ENCODE measurements at places on chromosomes 4 and X. TPM values are rescaled to one million over a fixed set of nuclear protein-coding genes. Genes with fewer than 3 reads are reported as not detected.
A peak's percentile ranks its signal among the peaks of the same experiment; 100 is the strongest.

MAPK10 gene
- total RNA-seq, result 3.2 TPM

RAI2 gene
- total RNA-seq, result 6.7 TPM

SSX4 gene
- total RNA-seq, result not detected

ADH1A gene
- total RNA-seq, result not detected

FAM241A gene
- total RNA-seq, result 4.0 TPM

UGT2A1 gene
- total RNA-seq, result 0.52 TPM

MID2 gene
- total RNA-seq, result 50.7 TPM

ABCB7 gene
- total RNA-seq, result 24.0 TPM

- DNase-seq, result peak; percentile 13
Observed at GRCh38 chrX:118251271-118251670, 94.6 kb upstream of the WDR44 start.

DNA sequence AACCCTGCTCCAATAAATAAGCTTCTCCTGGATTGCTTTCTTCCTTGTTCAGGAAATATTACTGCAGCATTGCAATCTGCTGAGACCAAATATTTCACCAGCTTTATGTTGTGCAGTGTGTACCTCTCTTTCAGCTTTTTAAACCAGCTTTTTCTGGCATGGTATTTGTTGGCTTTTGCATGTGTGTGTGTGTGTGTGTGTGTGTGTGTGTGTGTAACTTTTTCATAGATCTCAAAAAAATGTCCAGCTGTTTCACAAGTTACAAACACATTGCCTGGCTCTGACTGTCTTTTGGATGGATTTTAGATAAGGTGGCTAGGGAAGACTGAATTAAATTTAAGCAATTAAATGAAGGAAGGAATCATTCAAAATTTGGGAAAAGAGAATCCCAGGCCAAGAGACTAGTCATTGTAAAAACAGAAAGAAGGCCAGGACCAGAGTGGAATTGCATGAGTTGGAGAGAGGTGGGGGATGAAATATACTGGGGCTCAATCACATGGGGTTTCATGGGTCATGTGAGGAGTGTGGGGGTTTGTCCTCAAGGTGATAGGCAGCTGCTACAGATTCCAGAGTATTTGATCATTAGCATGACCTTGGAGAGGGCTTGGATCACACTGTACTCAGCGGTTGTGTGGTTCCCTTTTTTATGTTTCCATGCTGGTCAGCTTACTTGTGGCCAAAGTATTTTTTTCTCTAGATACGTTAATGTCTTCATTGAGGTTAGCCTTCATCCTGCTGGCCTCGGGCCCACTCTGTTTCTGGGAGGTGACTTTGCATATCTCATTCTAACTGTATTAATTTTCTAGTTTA, 357.7 kb upstream of the BOD1L1 start:
- no peak for DNase-seq

- DNase-seq, result no peak
Observed at GRCh38 chr4:155032521-155033229, 175.8 kb upstream of the NPY2R start.

DNA sequence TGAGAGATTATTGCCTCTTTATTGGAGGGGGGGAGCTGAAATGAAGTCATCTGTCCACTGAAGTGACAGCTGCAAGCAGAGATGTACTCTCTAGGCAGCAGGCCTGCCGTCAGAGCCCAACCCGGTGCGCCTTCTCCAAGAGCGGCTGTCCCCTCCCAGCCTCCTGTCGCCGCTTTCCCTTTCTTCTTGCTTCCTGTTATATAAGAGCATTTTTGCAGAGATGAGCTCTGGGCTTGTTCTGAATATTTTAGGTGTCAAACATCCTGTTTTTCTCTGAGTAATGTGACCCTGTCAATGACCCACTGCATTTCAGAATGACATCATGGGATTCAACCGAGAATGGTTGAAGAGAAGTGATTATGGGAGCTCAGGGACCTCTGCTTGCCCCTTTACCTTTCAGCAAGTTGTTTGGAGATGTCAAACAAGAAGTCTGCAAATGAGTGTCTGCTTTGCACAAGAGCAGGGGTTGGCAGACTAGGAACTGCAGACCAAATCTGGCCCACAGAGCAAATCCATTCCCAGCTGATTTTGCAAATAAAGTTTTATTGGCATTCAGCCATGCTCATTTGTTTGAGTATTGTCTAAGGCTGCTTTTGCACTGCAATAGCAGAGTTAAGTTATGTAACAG, 79.9 kb downstream of the SLC9A6 start:
- DNase-seq, result peak; percentile 86

DNA sequence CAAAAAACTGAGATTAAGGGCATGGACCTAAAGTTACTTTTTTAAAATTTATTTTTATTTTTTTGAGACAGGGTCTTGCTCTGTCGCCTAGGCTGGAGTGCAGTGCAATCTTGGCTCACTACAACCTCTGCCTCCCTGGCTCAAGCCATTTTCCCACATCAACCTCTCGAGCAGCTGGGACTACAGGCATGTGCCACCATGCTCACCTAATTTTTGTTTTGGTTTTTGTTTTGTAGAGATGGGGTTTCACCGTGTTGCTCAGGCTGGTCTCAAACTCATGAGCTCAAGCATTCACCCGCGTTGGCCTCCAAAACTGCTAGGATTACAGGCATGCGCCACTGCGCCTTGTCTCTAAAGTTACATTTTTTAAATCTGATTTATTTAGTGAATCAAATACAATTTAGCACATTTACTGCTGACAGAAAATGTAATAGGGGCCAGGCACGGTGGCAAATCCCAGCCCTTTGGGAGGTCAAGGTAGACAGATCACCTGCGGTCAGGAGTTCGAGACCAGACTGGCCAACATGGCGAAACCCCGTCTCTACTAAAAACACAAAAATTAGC, 38.3 kb downstream of the GUCY1A1 start:
- no peak for DNase-seq

GRCh38 chr4:76665153-76665552, 230.1 kb downstream of the SHROOM3 start:
- peak; percentile 32 for DNase-seq

DNA sequence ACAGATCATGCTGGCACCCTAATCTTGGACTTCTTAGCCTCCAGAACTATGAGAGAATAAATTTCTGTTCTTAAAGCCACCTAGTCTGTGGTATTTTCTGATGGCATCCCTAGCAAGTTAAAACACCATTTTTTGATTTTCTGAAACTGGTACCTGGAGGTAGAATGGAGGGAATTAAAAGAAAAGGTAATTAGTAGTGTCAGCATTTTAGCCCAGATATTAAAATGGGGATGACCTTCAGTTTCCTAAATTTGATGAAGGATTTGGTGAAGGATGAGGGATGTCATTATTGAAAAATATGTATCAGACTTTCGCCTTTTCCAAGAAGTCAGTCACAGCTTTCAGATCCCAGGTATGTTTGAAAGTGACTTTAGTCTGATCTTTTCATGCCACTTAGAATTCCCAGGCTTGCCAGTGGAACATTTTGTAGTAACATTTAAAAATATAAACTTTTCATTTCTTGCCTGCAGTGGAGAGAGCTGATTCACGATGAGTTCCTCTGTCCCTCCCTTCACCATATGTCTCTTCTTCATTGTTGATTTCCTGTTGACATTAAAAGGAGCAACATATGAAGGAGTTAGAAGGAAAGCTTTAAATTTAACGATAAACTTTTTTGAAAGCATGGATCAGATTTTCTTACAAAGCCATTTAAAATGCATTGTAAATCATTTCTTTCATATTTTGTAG, 169.4 kb downstream of the SLIT2 start:
- DNase-seq, result no peak

DNA sequence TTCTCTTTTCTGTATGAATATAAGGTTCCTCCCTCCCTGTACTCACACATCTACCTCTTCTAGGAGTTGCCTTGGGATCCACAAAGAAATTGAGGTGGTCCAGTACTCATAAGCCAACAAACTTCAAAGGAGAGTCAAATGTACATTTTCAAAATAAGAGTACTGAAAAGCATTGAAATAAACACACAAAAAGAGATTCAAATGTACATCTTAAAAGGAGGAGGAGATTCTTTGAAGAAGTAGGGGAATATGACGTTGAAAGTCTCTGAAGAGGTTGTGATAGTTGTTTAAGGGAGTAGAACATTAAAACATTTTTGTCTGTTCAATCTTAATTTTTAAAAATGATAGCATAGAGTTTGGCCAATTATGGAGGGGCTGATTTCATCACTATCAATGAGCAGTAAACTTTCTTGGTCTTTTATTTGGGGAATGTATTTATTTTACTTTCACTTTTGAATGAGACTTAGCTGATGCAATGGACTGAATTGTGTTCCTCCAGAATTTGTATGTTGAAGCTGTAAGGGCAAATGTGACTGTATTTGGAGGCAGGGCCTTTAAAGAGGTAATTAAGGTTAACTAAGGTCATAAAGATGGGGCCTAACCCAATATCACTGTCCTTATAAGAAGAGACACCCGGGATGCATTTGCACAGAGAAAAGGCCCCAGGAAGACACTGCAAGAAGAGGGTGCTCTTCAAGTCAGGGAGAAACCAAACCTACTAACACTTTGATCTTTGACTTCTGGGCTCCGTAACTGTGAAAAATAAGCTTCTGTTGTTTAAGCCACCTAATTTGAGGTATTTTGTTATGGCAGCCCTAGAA, 226.3 kb upstream of the PGRMC2 start:
- no peak for DNase-seq

DNA sequence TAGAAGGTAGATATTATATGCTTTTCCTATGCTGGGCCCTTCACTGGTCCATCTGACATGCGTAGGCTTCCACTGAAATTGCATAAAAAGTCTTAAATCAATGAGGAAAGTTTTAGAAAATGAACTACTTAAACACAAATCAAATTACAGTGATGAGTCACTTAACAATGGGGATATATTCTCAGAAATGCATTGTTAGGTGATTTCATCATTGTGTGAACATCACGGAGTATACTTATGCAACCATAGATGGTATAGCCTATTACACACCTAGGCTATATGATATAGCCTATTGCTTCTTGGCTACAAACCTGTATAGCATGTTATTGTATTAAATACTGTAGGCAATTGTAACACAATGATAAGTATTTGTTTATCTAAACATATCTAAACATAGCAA, 10.3 kb downstream of the STAP1 start:
- DNase-seq, result no peak

GRCh38 chr4:168656946-168657473, 160.2 kb downstream of the PALLD start:
- no peak for DNase-seq

DNA sequence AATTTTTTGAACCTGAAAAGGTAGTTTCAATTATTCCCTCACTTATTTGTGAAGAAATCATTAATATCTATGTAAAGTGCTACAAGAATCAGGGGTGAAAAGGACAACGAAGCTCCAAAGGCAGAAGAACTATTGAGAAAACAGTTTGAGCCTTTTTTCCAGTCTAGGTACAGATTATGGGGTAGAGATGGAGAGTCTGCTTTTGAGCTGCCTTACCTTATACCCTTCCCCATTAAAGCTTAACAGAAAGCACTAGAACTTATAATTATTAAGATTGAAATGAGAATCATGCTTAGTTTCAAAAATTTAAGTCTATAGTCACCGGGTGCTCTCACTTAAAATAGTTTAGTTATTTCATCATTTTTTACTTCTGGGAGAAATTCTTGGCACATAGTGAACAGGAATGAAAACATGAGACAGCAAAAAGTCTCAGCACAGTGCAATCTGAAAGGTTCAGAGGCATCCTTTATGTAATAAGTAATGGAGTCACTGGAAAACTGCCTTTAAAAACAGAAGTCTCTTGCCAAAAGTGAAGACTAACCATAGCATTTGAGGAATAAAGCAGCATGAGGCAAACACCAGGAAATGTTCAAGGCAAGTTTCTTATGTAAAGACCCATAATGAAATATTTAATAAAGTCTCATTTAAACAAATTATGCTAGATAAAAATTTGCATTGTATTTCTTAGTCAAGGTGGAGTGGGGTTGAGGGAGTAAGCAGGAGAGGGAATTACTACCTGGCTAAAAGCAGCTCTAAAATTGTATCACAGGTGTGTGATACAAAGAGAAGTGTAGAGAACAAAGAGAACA, 5.1 kb upstream of the DCLK2 start:
- DNase-seq, result no peak

- no peak for DNase-seq
Observed at GRCh38 chrX:71222929-71223328, at the start of gene GJB1. Gene GJB1, plus strand, starts transcription at chrX:71223224. Its CDS starts 484 bp downstream, at chrX:71223708.

Measured in lower leg skin (tissue), 4 donors.